ENCODE measurements at places on chromosomes 6 and 20. TPM values are rescaled to one million over a fixed set of nuclear protein-coding genes. Genes with fewer than 3 reads are reported as not detected.

DNA sequence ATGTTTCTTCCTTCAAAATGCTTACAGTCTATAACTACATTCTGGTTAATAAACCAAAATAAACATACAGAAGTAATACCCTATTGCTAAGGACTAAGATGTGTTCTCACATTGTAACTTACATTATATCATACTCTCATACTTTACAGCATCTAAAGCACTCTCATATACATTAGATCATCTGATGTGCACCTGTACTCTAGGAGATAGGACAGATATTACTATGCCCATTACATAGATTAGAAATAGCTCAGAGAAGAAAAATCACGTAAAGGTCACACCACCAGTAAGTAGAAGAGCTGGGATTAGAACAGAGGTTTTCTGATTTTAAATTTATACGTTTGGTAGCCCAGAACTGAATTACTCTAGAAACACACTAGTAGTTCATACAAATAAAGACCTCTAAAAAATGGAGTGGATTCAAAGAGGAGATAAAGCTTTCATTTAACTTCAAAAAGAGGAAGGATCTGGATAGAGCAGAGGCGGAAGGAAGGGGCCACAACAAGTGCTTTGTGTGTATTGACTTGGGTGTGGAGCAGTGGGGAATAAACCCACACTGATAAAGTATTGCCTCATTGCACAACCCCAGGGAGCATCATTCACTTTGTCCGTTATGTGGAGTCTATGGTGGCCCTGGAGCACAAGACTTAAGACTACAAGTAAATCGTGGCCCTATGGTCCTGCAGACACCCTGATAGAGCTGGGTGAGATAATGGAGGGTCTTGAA is 30.9 kb downstream of the SLC2A12 start:
- no peak overlapping the region for H3K4me3 ChIP-seq
- no peaks in the 10 kb centered on the region for H3K27me3 ChIP-seq
- DNase-seq = no peak
- H3K27ac ChIP-seq = no peak overlapping the region
- no peaks in the 10 kb centered on the region for H3K36me3 ChIP-seq

- no peaks in the 10 kb centered on the region for H3K27me3 ChIP-seq
- no peak overlapping the region for H3K27ac ChIP-seq
- no peak for DNase-seq
These were observed 844 bp upstream of the ABRACL start for GRCh38 chr6:139027620-139028182.

GRCh38 chr6:3176562-3177355 is 19.4 kb upstream of the TUBB2A start:
- H3K4me1 ChIP-seq = no peaks in the 10 kb centered on the region
- DNase-seq = peak; percentile 38
- H3K36me3 ChIP-seq = no peaks in the 10 kb centered on the region
- H3K4me3 ChIP-seq = no peak overlapping the region
- H3K27me3 ChIP-seq = no peaks in the 10 kb centered on the region

GRCh38 chr6:122995921-122996793 is at the start of gene CLVS2:
Gene CLVS2 (plus strand): TSS chr6:122996235. CDS start chr6:122997778, 1,543 bp downstream.
- no peaks in the 10 kb centered on the region for H3K36me3 ChIP-seq
- no peak within 1 kb of the TSS for H3K27ac ChIP-seq
- peak within 1 kb of the TSS; percentile 53 for H3K4me3 ChIP-seq
- no peak for DNase-seq
- peaks cover 53% of the 10 kb centered on the region for H3K27me3 ChIP-seq
- H3K4me1 ChIP-seq = peaks cover 9% of the 10 kb centered on the region

DNA sequence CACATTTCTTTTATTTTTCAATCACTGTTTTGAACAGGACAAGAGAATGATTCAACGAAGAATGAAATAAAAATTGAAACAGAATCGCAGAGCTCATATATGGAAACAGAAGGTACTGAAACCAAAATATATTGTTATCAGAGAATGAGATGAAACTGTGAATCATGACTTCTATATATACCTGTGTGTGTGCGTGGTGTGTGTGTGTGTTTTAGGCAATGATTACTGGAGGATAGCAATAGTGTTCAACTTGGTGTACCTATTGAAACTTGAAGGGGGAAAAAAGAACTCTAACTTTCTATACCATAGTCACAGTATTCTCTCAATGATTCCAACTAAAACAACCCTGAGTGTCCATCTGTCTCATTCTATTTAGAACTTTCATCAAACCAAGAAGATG is 586.6 kb downstream of the KIF16B start:
- no peak overlapping the region for H3K27ac ChIP-seq
- H3K4me1 ChIP-seq = no peaks in the 10 kb centered on the region
- no peak overlapping the region for H3K4me3 ChIP-seq
- no peak for DNase-seq
- no peaks in the 10 kb centered on the region for H3K27me3 ChIP-seq

DNA sequence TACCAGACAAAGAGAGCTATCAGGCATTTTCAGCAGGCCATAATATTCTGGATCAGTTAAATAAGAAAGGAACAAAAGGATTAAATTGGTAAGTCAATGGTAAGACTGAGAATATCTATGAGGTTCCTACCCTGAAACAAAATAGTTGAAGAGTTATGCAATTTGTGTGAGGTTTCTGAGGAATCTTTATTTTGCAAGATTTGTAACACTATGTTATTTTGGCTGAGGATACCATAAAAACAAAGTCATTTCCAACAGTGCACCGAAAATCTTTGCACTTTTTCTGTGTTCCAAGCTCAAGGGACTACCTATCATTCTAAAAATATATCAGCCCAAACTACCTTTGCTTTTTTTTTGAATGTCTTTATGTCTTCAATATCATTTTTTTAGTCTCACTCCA is 383.3 kb upstream of the CITED2 start:
- peak overlapping the region; percentile 77 for H3K27ac ChIP-seq
- no peaks in the 10 kb centered on the region for H3K27me3 ChIP-seq
- no peaks in the 10 kb centered on the region for H3K36me3 ChIP-seq
- H3K4me3 ChIP-seq = no peak overlapping the region

- H3K27me3 ChIP-seq = no peaks in the 10 kb centered on the region
- H3K4me3 ChIP-seq = no peak overlapping the region
- DNase-seq = no peak
- H3K36me3 ChIP-seq = no peaks in the 10 kb centered on the region
- no peak overlapping the region for H3K27ac ChIP-seq
These were observed 520.8 kb upstream of the RNF217 start for GRCh38 chr6:124441450-124441849.

DNA sequence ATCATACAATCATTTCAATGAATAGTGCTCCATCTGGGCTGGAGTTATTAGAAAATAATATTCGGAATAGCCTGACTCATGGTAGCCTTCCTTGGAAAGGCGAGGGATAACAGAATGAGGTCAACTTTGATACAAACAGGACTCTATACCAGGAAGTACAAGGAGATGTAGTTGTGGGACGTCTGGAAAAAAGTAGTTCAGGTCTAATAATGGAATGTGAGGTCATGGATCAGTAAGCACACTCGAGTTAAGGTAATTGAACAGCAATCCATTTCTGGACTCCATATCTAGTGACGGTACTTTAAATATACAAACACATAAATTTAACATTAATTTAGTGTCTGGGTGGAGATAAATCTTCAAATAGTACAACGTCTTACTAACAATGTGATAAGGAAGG is 1204.0 kb upstream of the ADGRB3 start:
- no peak overlapping the region for H3K27ac ChIP-seq
- H3K4me3 ChIP-seq = no peak overlapping the region
- no peaks in the 10 kb centered on the region for H3K27me3 ChIP-seq

IL20RA gene
- total RNA-seq = 0.32 TPM
